NCI-H446 (cell line): ENCODE measurements at places on chromosomes 7 and 10.

DNA sequence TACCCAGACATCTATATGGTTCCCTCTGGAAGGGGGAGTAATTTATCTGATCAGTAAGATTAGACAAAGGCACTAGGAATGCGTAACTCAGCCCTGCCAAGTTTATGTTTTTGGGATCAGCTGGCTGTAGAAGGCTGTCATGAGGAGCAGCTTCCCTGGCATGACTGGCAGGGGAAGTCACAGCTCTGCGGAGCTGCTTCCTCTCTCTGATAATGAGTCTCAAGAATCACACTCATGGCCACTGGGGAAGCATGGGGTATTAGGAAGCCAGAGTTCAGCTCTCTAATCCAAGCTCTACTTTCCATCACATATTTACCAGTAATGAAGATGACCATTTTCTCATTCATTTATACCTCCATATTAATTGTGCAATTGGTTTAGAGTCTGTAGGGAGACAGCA is 758.9 kb downstream of the GRM8 start:
- no peak for DNase-seq

DNA sequence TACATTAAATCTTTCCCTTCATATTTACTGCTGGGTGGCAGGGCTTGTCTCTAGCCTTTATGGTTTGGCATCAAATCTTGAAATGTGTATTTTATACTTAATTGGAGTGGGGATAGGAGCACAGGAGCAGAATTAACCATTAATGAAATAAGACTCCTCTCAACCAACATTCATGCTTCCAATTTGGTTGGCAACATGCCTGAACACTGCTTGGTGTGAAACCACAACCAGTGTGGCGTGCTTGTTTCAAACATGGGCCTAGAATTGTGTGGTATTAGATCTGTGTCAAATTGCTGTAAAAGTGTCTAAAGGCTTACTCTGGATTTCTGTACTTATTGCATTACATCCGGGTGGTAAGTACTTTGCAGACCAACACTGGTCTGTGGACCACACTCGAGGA is 25.1 kb upstream of the VPS41 start:
- no peak for DNase-seq

DNA sequence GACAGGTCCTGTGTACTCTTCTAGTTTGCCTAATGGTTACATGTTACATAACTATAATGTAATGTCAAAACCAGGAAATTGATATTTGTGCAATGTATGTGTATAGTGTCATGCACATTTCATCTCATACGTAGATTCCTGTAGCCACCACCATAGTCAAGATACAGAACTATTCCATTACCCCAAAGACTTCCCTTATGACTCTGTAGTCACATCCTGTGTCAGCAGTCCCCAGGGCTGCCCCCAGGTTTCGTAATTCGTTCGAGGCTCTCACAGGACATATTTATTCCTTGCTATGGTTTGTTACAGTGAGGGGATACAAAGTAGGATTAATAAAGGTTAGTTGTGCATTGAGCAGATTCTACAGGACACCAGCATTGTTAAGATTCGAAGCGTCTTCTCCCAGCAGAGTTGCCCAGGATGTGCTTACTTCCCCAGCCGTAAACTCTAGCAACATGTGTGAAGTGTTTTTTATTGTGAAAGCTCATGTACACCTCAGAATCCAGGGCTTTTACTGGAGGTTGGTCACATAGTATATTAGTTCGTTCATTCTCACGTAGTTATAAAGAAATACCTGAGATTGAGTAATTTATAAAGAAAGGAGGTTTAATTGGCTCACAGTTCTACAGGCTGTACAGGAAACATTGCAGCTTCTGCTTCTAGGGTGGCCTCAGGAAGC is 18.6 kb downstream of the RABGEF1 start:
- no peak for DNase-seq

DNA sequence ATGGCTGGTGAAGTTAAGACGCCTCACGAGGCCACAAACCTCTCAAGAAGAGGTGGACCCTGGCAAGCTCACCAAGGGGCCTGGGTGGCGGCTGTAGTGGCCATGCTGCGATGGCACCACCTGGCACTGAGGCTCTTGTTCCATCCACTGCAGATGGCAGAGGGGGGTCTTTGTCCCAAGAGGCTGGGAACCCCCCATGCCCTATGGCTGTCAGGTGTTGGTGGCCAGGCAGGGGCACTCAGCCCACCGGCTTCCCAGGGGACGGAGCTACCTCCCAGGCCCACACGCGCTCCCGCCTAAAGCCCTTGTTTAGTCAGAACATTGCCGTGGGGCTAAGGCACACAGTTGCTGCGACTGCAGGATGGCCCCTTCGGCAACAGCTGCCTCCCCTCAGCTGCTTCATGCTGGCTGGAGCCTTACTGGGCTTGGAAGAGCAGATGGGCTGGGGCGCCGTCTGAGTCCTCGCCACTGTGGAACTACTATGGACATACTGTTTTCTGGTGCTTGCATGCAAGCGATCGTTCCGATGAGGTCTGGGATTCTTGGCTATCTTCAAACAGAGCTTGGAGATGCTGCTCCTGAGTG is 46.8 kb downstream of the DPYSL4 start:
- no peak for DNase-seq

DNA sequence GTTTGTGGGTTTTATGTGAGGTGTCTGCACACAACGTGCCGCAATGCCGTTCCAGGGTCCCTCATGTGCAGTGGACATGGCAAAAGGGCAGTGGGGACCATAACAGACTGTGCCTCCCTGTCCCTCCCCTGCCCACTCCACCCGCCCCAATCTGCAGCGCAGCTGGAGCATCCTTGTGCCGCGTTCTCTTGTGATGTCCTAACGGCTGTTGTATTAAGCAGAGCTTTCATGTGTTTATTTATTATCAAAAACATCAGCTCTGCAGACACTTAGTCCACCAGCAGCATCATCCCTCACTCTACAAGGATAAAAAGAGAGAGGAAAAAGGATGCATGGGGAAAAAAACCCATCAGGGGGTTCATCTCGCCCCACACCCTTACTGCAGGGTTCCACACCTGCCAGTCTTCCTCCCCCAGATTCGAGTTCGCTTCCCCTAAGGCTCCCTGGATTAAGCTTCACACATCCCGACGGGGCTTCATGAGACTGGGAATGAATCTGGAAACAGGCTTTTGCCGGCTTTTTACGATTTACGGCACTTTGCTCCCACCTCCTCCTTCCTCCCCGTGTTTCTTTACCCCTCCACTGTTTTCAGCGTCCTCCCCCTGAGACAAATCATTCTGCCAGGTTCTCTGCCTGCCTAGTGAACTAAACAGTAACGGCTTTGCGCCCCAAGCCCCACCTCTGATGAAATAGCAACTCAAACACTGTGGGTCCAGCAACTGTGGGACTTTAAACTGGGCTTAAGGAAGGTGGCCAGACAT is 301.4 kb downstream of the CAMK1D start:
- no peak for DNase-seq
